Testis (tissue), 5 donors: ENCODE measurements at places on chromosomes 16 and 17. TPM values are rescaled to one million over a fixed set of nuclear protein-coding genes. Genes with fewer than 3 reads are reported as not detected.
A peak's percentile ranks its signal among the peaks of the same experiment; 100 is the strongest.

DBNDD1 gene
- polyA plus RNA-seq, result 2.3 TPM

DNA sequence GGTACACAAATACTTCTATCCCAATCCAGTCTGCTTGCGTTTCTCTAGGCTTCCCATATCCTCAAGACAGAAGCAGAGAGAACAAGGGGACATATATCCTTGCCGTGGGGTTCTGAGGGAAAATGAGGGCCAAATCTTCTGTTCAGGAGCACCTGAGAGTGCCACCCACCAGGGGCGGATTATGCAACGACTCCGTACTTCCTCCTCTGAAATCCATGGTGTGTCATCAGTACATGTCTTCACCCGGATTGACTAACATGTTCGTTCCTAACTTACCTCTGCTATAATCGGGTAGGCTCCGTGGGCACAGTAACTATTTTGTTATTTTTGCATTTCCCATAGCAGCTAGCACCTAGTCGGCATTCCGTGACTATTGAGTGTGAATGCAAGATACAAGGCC lies 7.8 kb upstream of the ZNF200 start:
- no peak for DNase-seq
- no peaks in the 10 kb centered on the region for H3K27me3 ChIP-seq
- no peaks in the 10 kb centered on the region for H3K36me3 ChIP-seq
- H3K27ac ChIP-seq, result no peak overlapping the region
- H3K4me1 ChIP-seq, result no peaks in the 10 kb centered on the region
- no peak overlapping the region for H3K4me3 ChIP-seq

DNA sequence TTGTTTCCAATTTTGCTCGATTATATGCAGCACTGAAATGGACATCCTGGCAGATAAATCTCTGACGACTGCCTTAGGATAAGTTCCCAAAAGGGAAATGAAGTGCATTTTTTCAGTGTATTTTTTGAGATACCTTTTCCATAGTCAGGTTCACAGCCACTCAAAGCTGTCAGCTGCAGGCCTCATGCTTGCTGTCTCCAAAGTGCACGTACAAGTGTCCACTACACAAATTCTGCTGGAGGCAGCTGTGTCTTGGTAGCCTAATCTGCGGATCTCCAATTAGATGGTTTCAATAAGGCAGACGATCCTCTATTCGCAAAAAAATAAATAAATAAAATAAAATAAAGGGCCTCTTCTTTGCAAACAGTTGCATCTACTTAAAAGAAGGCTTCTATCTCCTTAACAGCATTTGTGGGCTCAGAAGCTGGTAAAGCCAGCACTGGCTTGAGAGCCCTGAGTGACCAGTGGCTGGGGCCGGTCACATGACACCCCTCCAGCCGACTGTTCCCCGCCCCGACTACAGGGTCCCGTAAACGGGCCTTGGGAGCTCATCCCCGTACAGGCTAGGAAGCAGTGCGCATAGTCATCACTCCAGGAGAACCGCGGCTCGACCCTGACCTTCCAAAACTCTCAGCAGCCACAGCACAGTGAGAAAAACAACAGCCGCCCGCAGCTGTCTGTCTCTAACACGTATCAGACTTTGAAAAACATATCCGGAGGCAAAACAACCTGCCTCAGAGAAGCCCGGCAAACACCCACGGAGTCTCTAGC lies 18.8 kb downstream of the RPH3AL start:
- peak overlapping the region; percentile 79 for H3K27ac ChIP-seq
- H3K4me1 ChIP-seq, result peaks cover 44% of the 10 kb centered on the region
- no peak overlapping the region for H3K4me3 ChIP-seq

DNA sequence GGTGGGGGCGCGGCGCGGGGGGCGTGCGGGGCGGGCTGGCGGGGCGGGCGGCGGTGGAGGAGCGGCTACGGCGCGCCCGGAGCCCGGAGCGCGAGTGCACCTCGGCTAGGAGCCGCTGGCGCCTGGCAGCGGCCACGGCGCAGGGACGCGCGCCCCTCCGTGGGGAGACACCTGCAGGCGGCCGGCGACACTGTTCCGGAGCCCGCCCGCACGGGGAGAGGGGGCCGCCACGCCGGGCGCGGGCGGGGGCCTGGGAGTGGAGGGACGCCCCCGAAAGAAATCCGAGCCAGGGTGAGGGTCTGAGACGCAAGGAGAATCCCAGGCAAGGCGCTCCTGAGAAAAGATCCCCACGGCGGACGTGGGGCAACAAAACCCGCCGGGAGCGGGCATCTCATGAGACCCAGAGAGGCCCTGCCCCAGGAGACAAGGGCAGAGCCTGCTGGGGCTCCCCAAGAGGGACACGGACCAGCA lies at the start of gene GSG1L:
GSG1L (minus strand) TSS at position 124 of the 471 bp plus-strand sequence. CDS start 290 bp downstream, outside the sequence.
- peak within 1 kb of the TSS; percentile 29 for H3K4me3 ChIP-seq
- H3K27me3 ChIP-seq, result no peaks in the 10 kb centered on the region
- H3K36me3 ChIP-seq, result no peaks in the 10 kb centered on the region
- no peak for DNase-seq
- no peaks in the 10 kb centered on the region for H3K4me1 ChIP-seq

ULK2 gene
- 112 TPM for polyA plus RNA-seq

DNA sequence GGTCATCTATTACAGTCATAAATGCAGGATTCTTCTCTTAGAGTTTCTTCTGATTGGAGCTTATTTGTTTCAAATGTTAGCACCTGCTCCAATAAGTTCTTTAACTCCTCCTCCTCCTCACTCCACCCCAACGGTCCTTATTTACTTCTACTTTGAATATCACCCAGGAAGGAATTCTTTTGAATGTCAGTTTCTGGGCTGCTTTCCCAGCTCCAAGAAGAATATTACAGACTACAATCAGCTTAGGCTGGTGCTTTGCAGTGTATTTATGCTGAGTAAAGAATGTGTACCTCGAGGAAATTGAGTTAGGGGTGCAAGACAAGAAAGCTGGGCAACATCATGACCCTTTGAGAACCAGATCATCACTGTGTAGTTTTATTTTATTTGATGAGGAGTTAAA lies 30.8 kb downstream of the MAP3K3 start:
- H3K4me1 ChIP-seq, result no peaks in the 10 kb centered on the region
- H3K27ac ChIP-seq, result no peak overlapping the region
- H3K4me3 ChIP-seq, result no peak overlapping the region
- DNase-seq, result no peak
- no peaks in the 10 kb centered on the region for H3K27me3 ChIP-seq

CD300A gene
- polyA plus RNA-seq, result 3.7 TPM

MRPL38 gene
- polyA plus RNA-seq, result 101 TPM

GRCh38 chr17:1241929-1242328 lies 28.3 kb upstream of the BHLHA9 start:
- H3K4me3 ChIP-seq, result no peak overlapping the region
- H3K4me1 ChIP-seq, result no peaks in the 10 kb centered on the region
- H3K27me3 ChIP-seq, result no peaks in the 10 kb centered on the region
- H3K27ac ChIP-seq, result no peak overlapping the region

DNA sequence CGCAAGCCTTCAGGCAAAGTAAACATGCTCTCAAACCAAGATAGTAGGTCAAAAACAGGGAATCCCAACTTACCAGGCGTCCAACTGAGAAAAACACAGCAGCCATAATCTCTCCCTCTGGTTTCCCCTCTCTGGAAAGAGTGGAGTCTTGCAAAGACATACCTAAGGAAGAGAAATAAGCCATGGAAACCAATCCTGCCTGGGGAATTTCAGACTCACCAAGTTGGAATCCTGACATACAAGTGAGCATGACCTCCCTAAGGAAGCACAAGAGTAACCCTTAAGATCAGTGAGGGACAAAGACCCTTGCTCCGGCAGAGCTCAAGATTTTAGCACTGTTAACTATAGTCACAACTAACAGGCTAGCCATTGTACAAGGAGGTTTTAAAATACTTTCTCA lies 4.1 kb downstream of the ZNF624 start:
- H3K4me3 ChIP-seq, result no peak overlapping the region
- no peak for DNase-seq
- H3K27me3 ChIP-seq, result no peaks in the 10 kb centered on the region
- H3K27ac ChIP-seq, result no peak overlapping the region
- H3K4me1 ChIP-seq, result peaks cover 9% of the 10 kb centered on the region

EVPLL gene
- polyA plus RNA-seq, result 2.5 TPM

- no peak overlapping the region for H3K4me3 ChIP-seq
- H3K27ac ChIP-seq, result no peak overlapping the region
- DNase-seq, result no peak
- H3K27me3 ChIP-seq, result no peaks in the 10 kb centered on the region
Observed at GRCh38 chr17:6695051-6695450, 18.1 kb downstream of the SLC13A5 start.

CAMKK1 gene
- polyA plus RNA-seq, result 18.5 TPM

PDE6G gene
- polyA plus RNA-seq, result 4.9 TPM

BCO1 gene
- polyA plus RNA-seq, result 0.62 TPM

DNA sequence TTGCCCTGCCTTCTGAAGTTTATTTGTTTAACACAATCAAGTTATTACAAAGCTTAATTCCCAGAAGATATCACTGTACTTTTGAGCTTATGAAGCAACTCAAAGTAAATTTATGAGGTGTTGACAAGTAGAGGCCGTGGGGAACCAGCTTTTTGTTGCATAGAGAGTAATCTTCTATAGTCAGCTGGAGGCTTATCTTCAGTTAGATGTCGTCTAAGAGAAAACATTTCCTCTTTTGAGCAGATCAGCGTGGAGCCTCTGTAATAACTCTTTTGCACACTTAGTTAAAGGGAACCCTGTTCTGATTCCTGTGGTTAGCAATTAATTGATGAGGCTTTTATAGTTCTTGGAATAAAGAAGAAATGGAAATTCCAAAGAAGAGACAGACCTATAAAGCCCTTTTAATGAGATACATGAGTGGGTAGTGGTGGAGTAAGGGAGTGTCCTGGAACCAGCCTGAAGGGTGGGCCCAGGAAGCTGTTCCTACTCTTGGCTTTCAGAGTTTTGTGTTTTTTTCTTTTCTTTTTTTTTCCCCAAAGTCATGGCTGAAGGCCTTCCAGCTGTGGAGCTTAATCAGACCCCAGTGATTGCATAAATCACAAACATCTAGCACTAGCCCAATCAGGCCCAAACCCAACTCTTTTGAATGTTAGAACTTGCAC lies 28.9 kb upstream of the MAP3K14 start:
- no peaks in the 10 kb centered on the region for H3K36me3 ChIP-seq
- no peaks in the 10 kb centered on the region for H3K27me3 ChIP-seq
- no peak overlapping the region for H3K4me3 ChIP-seq
- H3K27ac ChIP-seq, result no peak overlapping the region
- DNase-seq, result peak; percentile 24

DNA sequence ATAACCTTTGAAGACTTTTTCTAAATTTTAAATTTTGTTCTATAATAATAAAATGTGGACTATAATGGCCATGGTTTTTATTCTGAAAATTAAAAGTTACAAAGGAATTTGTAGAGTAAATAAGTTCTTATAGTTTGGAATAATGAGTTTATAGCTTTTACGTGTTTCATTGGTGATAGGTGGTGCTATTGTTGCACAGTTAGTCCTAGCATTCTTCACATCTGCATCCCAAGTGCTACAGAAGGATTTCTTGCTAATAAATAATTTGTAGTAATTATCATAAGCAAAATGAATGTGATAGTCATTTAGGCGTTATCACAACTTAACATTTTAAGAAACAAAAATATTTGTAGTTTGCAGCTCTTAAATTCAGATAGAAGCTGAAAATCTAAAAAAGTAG lies 67.9 kb downstream of the BCAS3 start:
- no peaks in the 10 kb centered on the region for H3K27me3 ChIP-seq
- peaks cover 8% of the 10 kb centered on the region for H3K4me1 ChIP-seq
- no peak for DNase-seq
- no peak overlapping the region for H3K27ac ChIP-seq
- no peaks in the 10 kb centered on the region for H3K36me3 ChIP-seq

DNA sequence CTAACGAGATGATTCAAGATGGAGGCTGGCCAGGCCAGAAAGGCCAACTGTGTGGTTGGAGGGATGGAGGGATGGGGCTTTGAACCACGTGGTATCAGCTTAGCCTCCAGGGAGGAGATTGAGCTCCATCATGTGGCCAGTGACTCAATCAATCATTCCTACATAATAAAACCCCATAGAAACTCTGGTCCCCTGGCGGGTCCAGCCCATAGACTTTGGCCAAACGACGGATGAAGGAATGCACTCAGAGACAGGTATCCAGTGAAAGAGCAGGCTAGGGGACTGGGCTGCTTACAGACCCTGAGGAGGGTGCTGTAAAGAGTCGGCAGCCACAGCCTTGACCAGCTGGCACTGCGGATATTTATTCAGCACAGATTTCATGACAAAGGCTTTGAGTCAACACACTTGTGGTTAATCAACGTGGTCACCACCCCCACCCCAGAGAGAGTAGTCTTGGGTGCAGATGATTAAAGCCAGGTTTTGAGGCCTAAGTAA lies 308.7 kb upstream of the TNRC6C start:
- no peak overlapping the region for H3K27ac ChIP-seq
- H3K27me3 ChIP-seq, result no peaks in the 10 kb centered on the region
- no peaks in the 10 kb centered on the region for H3K36me3 ChIP-seq
- no peak overlapping the region for H3K4me3 ChIP-seq

KRTAP2-1 gene
- polyA plus RNA-seq, result not detected

- no peak overlapping the region for H3K27ac ChIP-seq
- no peak overlapping the region for H3K4me3 ChIP-seq
- peak; percentile 1 for DNase-seq
- no peaks in the 10 kb centered on the region for H3K36me3 ChIP-seq
Observed at GRCh38 chr17:80125656-80126448, 21.1 kb downstream of the EIF4A3 start.

- peaks cover 22% of the 10 kb centered on the region for H3K4me1 ChIP-seq
- H3K27ac ChIP-seq, result no peak overlapping the region
- no peaks in the 10 kb centered on the region for H3K36me3 ChIP-seq
- no peak overlapping the region for H3K4me3 ChIP-seq
- no peak for DNase-seq
- no peaks in the 10 kb centered on the region for H3K27me3 ChIP-seq
Observed at GRCh38 chr17:47897561-47897960, 1.5 kb downstream of the SP2 start.
